ENCODE measurements at places on chromosomes 2 and 18.

DNA sequence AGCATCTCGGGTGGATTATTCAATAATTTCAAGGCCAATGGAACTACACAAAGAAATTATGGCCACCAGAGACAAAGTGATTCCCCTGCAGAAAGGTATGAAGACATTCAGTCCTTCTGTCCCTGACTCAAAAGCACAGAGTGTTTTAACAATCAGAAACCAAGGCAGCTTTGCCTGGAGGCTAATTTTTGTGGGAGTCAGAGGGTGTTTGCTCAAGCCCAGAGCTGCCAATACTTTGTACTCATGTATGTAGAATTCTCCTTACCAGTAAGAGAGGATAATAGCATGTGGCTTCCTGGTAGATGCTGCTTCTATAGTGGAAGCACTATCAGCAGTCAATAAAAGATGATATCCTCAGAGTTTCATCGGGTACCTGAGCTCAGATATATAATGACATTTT is 178.4 kb downstream of the KCNE4 start:
- DNase-seq: no peak

- DNase-seq: no peak
These were observed 35.4 kb downstream of the AAK1 start for GRCh38 chr2:69608109-69608508.

DNA sequence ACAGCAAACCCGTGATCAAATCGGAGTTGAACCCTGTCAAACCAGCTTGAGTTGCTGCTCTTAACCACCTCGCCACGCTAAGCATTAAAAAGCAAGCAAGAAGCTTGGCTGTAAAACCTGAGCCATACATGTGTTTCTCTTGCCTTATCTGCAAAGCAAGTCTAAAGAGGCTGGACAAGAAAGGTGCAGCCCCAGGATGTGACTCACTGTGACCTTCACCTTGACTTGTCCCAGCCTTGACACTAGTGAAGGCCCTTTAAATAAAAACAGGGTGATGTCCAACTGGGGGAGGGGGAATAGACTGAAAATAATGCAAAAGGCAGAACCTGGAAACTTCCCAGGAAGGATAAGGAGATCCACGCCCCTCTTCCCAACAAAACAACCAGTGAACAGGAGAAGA is 127.6 kb upstream of the NPAS2 start:
- no peak for DNase-seq

GRCh38 chr18:59509481-59510442 is 150.7 kb upstream of the LMAN1 start:
- no peak for DNase-seq

GRCh38 chr2:177394594-177394973 is 2.0 kb downstream of the AGPS start:
- DNase-seq: no peak

DNA sequence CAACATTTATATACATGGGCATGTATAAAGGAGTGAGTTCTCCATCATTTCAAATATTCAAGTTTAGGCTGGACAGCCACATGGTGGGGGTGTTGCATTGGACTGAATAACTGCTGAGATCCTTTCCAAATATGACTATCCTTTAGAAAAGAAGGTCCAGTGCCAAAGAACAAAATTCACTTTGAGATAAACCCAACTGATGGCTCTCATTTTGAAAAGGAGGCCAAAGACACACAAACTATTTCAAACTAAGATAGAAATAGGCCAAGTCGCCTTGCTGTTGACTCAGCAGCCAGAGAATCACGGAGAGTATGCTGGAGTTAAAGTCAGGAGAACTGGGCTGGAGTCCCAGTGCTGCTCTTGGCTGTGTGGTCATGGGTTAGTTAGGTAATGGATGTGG is 204.5 kb upstream of the LRATD1 start:
- no peak for DNase-seq

DNA sequence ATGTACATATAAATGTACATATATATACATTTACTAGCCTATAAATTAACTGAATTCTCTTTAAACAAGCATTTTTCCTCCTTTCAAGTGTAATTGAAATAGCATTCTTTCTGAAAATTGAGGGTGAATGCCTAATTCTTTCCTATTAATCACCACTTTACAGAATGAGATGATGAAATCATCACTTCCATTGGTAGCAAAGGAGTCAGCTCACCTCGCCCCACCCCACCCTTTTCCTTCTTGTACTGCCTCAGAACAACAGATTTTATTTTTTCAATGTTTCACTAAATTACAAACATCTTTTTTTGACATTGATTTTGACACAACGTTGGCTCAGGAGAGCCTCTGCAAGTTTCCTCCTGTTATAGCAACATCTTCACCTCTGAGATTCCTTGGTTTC is 181.9 kb upstream of the CDH7 start:
- no peak for DNase-seq

DNA sequence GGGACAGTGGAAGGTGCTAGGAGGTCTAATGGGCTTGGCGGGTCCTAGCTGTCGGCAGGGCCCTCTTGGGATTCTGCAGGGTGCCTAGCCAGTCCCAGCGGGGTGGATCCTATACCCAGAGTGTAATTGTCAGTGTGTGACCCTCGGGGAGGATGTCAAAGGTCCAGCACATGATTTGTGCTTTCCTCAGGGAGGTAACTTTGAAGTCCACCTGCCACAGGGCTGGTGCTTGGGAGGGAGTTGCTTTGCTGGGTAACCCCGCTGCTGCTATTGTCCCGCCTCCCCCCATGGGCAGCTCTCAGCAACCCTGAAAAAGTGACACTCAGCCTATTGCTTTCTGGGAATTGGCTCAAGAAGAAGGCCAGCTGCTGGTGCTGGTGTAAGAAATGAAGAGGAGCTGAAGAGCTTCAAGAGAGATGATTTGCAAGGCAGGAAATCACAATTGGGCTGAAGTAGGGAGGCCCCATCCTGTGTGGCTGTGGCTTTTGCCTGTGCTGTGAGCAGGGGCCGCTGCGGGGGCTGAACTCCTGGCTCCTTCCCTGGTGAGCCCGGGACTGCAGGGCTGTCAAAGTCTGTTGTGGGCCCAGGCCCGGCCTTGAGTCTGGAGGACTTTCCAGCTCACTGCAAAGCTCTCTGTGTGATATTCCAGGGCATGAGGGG is 36.4 kb downstream of the EMILIN2 start:
- DNase-seq: no peak

- DNase-seq: no peak
These were observed 10.5 kb upstream of the AGAP1 start for GRCh38 chr2:235483313-235483712.

DNA sequence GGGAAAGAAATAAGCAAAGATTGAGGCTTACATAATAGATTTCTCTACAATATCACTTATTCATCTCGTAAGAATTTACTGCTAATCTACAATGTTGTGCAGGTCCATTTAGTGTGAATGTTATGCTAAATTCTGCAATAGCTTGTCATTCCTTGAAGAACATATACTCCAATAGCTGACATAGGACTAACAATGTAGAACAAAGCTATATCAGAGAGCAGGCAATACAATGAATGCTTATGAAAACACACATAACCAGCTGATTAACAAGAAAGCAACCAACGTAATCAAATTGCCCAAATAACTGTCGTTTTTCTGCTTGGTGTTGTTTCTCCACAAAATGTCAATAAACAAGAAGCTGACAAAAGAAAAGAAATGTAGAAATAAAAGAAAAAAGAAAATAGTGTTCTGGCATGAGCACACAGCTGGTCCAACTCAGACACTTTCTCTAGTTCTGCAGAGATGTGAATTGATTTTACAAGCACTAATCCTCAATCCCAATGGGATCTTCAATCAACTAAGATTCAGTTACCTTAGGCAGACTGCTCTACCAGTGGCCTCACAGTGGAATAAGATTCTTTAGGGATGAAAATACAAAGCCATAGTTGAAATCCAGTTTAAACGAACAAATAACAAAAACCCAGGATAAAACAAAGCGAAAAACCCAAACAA is 1024.7 kb upstream of the PIK3C3 start:
- no peak for DNase-seq

DNA sequence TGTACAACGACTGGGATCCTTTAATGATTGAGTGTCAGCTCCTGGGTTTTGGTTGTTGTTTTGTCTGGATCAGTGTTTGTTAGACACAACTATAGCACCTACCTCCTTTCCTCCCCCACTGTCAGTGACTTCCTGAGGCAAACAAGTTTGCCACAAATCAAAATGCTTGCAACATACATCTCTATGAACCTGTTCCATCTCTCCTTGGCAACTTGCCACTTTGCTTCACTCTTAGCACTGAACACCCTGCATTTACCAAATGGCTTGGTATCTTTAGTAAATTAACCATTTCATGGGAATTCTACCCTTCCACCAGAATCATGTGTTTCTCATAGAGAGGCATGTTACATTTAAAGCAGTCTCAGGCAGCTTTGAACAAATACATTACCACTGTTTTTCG is 301.1 kb upstream of the TANK start:
- no peak for DNase-seq

GRCh38 chr2:203740871-203741281 is 34.4 kb downstream of the CD28 start:
- DNase-seq: no peak

GRCh38 chr18:56984731-56985130 is 162.2 kb upstream of the BOD1L2 start:
- DNase-seq: no peak

GRCh38 chr2:191049728-191050639 is 36.0 kb upstream of the STAT1 start:
- no peak for DNase-seq

DNA sequence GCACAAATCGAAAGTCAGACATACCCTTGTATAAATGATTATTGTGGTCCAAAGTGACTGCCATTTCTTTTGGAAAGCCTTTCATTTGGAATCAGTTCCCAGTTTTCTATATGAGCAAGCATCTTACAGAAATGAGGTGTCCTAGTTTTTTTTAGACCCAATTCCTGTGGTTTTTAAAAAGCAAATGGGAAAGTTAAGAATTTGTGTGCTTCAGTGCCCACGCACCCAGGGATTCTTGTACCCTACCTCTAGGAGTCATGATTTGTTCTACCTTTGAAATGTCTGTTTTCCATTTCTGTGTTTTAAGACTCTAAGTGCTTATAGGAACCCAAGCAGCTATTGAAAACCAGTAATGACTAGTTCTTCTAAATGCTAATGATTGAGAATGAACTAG is 218.1 kb downstream of the CAMKMT start:
- DNase-seq: no peak

DNA sequence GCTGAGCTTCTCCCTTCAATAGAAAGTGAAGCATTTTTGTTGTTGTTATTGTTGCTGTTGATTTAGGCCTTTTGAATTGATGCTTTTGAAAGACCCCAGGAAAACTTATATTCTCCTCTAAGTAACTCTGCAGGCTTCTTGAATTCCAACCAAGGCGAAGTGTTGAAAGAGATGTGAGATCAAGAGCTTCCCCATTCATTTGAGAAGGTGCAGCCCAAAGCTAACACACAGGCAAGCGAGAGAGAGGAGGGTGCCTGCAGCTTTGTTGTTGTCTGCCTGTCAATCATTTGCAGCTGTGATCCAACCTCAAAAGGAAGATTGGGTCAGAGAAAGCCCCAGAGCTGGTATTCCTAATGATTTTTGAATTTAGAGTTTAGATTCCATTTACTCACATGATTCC is 963.6 kb upstream of the CNTNAP5 start:
- no peak for DNase-seq

DNA sequence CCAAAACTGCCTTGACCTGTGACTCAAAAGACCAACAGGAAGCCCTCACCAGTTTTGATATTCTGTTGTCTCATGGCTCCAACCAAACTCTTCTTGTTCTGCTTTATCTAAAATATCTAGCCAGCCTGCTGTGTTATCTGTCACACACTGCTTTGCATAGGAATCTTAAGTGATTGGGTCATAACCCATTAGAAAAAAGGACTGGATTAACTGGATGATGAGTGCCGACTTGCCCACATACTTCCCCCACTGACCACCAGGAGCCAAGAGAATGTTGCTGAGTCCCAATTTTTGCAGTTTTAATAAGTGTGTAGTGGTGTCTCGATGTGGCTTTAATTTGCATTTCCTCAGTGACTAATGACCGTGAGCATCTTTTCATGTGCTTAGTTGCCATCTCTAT is 6.5 kb downstream of the MOGAT1 start:
- no peak for DNase-seq

DNA sequence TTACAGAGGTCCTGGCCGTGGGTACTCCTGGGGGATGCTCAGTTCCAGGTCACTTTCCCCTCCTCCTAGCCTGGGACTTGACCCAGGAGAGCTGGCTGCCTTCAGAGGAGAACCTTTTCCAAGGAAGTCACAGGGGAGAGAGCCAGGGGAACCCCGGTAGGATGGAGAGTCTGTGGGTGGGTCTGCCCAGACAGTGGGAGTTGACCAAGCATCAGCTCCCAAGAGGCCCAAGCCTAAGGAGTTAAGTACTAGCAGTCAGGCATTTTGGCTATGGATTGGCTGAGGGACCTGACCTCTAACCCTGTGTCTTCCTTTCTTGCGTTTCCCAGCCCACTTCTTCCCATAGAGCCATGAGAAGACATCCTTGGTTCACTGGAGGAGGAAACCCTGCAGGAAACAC is 48.8 kb upstream of the PLB1 start:
- DNase-seq: no peak

DNA sequence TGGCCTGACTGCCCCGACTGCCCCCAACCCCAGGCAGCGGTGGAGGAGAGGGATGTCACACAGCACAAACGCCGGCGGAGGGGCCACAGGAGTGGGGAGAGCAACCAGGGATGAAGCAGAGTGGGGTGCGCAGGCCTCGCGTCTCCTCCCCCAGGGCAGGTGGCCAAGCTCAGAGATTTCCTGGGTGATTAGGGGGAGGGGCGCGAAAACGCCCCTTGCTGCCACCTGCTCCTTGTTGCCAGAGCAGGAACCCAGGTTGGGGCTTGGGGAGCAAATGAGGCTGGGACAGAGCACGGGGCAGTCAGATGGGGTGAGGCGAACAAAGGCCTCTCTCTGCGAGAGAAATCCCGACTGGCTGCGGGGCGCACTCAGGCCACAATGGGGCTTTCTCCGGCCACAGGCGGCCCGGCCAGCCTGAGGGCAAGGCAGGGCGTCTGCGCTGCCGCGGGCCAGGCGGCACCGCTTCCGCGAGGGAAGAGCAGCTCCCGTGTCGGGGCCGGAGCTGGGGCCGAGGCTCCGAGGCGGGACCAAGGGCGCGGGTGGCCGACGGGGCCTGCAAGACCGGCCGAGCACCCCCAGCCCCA is 11.5 kb downstream of the TEX44 start:
- DNase-seq: no peak

GRCh38 chr2:98335271-98335670 is 11.0 kb upstream of the CNGA3 start:
- DNase-seq: no peak

DNA sequence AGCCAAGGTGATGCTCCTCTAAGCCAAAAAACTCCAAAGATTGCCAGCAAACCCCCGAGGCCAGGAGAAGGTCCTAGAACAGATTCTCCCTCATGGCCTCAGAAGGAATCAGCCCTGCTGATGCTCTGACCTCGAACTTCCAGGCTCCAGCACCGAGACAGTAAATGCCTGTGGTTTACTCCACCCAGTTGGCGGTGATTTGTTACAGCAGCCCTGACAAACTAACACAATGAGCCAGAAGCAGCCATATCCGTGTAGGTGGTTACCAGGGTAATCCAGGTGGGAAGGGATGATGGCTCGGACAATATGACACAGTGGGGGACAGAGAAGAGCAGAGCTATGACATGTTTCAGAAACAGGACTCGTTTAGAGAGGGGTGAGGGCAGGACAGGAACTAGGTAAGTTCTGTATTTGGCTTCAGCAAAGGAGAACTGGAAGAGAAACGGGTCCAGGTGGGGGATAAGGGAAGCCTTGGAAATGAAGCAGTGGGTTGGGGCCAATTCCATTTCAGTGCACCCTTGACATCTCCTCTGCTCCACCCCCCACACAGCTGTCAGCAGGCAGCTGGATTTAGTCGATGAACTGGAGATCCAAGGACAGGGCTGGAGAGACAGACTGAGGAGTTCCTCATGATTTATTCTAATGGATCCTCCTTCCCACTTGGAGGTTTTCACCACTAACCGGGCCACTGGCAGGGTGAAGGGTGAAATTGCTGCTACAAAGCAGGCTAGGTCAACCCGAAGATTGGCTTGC is 179.7 kb upstream of the SH3BP4 start:
- no peak for DNase-seq
